ENCODE measurements at places on chromosomes 3 and 15.

DNA sequence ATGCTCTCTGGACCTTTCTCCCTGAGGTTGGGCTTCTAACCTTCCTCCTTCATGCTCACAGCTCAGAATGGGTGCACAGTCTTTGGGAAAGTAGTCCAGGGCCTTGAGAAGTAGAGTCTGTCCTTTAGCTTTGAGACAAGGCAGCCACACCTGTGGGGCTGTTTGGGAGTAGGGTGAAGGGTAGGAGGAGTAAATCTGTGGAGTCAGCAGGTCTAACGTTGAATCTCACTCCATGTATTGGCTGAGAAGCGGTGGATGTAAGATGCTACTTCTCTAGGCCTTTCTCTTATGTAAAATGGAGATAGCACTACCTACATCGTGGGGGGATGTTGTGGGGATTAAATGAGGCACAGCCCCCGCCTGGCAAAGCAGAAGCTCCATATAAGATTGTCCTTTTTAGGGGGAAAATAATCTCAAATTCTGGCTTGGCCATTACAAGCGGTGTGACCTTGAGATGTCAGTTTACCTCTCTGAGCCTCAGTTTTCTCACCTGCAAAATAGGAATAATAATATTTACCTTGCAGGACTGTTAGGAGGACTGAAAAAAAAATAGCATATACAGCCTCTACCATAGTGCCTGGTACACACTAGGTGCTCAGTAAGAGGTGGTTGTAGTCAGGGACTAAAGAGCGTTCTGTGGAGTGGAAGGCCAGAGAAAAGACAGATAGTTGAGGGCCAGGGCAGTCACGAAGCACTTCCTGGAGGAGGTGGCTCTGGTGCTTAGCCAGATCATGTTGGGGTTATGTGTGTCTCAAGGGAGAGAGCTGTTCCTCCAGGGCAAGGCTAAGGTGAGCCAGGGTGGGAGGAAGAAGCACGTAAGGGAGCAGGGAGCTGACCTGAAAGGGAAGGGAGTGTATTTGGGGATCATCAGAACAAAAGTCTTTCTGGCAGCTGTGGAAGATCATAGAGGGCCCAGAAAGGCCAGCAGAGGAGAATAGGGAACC is 82.8 kb upstream of the MRPS22 start:
- no peak for DNase-seq

GRCh38 chr15:96234109-96234892 is 96.2 kb upstream of the NR2F2 start:
- DNase-seq = no peak

- DNase-seq = no peak
Observed at GRCh38 chr15:40754574-40754882, 526 bp downstream of the RMDN3 start.

- DNase-seq = no peak
Observed at GRCh38 chr3:66819993-66820501, 178.1 kb upstream of the KBTBD8 start.

GRCh38 chr15:57643826-57644225 is 52.1 kb downstream of the MYZAP start:
- DNase-seq = no peak

DNA sequence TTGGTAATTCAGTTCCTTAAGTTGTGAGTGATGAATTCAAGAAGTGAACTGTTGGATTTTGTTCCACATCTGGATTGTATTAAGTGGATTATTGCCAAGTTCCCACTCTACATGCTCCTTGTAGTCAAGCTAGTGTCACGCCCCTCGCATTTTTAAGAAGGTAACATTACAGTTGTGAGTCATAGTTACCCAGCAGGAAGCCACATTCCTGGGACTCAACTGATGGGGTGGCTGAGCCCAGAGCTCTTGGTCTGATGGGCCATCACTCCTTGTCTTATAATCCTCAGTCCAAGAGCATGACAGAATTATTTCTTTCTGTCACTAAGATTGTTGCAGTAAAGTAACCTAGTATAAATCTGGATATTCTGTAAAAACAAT is 102.7 kb downstream of the PTPRG start:
- no peak for DNase-seq

DNA sequence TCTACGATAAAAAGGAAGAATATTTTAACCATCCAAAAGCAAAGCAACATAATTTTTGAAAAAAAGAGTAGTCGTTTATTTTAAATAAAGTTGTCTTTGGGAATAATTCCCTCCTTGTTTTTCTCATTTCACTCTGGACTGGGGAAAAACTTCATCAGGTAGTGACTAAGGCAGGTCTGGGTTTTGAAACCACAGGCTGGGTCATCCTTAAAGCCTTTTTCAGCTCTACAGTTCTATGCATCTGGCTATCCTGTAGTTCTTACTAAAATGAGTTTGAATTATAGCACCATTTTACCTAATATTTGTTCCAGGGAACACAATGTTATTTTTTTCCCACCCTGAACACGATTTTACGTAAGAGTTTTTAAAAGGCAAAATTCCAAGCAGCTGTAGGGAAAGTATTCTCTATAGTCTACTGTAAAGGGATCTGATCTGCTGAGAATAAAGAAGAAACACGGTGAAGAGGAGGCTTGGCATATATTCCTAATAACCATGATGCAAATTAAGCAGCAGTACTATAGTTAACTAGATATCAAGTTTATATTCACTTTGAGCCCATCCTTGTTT is 107.7 kb downstream of the OSBPL10 start:
- no peak for DNase-seq

DNA sequence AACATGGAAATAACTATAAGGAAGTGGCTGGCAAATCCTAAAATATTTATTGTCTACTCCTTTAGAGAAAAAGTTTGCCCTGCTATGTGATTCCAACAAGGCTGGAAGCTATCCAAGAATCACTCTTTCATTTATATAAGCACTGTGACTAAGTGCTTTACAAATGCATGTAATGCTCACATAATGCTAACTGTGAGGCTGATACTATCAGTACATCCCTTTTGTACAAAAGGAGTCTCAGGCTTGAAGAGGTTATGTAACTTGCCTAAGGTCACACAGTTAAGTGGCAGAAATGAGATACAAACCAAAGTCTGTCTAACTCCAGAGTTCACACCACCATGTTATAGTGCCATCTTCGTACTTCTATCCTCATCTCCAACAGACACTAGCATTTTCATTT is 17.0 kb downstream of the TOPBP1 start:
- no peak for DNase-seq

DNA sequence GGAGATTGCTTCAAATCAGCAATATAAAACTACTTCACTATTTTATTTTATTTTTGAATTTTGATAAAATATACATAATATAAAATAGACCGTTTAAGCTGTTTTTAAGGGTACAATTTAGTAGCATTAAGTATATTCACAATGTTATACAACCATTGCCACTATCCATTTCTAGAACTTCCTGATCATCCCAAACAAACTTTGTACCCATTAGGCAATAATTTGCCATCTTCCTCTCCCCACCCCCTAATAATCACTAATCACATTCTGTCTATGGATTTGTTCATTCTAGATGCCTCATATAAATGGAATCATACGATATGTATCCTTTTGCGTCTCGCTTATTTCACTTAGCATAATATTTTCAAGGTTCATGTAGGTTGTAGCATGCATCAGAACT is 28.9 kb downstream of the FANCD2 start:
- no peak for DNase-seq

- DNase-seq = no peak
Observed at GRCh38 chr3:77935418-77935817, 895.5 kb downstream of the ROBO2 start.

DNA sequence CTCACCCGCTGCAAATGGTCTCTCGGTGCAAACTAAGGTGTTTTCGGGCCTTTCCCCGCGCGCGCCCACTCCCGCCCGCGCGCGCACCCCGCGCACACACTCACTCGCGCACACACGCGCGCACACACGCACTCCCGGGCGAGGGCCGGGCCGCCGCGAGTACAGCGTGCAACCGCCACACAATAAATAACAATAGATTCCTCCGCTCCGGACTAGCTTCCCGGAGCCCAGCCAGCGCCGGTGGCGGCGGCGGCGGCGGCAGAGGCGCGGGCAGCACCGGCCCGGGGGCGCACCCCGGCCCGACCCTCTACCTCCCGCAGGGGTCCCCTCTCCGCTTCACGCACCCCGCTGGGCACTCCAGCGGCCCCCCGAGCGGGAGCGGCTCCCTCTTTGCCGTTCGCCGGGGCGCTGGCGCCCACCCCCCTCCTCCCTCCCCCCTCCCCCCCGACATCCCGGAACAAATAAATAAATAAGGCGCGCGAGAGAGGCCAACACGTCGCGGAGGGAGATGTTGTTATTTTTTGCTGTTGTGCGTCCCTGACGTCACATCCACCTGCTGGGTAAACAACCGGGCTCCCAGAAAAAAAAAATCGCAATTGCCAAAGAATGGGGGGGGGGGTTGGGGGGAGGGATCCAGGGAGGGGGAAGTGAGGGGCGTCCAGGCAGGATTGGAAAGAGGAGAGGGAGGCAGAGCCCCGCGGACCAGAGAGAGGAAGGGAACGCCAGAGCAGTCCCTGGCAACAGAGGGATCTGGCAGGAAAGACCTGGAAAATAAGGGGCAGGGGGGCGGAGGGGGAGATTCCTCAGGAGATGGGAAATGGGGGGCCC is at the start of gene FOXP1:
FOXP1 (minus strand) TSS at position 163 of the 828 bp plus-strand sequence. CDS start 385,347 bp downstream, outside the sequence.
- DNase-seq = peak; percentile 37

GRCh38 chr3:114584734-114585371 is 291.0 kb downstream of the TIGIT start:
- no peak for DNase-seq

- no peak for DNase-seq
Observed at GRCh38 chr15:55742498-55742926, 440 bp downstream of the PRTG start.

GRCh38 chr3:115857518-115858136 is 234.3 kb downstream of the GAP43 start:
- no peak for DNase-seq

DNA sequence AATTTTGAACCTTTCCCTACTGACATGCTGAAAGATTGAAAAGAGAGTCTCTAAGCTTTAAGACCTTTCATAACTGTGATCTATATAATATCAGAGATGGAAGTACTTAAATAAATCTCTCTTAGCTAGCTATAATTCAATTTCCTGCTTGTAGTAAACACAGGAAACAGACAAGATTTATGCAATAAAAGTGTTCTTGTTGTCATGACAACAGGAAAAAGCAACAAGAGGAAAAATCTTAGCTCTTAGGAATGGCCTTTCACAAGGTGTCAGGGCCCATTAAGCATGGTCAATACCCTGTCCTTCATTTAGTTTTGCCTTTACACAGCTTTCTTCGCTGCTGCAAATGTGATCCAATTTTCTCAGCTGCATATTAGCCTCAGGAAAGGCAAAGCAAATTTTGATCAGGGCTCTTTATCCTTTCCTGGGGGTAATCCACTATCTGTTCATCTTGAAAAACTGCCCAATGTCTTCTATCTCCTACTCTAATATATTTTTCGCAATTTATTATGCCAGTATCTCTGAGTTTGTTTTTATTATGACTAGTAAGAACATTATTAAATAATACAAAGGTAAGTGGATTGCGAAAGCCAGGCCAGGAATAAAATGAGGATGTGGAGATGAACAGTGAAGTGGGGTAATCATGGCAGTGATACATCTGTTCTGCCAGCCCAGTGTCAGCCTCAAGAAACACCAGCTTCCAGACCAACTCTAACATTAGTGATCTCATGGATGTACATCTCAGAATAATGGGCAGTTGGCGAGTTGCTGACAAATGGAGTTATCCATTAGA is 28.7 kb downstream of the SIDT1 start:
- DNase-seq = no peak

- peak; percentile 29 for DNase-seq
Observed at GRCh38 chr3:147934451-147935180, 525.5 kb downstream of the ZIC1 start.

DNA sequence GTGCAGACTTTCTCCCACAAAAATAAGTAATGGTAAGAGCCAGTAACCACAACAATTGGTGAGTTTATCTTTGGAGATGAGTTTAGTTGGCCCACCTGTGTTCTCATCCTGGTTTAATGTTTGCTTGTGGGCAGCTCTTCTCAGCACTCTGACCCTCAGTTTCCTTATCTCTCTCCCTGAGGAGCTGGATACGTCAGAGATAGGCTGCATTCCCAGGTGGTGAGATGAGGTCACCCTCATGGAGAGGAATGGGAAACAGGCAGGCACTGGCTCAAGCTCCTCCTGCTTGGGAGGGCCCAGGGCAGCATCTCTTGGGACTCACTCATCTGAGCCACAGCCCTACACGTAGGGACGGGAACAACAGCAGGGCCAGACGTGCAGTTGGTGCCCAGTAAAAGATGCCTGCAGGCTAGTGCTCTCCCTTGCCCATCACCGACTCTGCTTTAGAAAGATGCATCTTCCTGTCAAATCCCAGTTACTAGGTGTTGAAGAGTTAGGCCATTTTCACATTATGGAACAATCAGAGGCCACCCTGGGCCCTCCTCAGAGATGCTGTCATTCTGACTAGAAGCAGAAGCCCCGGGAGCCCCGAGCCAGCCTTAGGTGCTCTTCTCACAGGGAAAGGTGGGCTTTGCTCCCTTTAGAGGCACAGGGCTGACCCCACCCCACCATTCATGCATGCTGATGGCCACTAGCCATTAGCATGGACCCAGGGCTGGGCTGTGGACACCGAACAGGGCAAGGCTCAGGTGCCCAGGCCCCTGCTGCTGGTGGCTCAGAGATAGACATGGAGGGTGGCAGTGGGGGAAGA is 59.7 kb downstream of the GRIP2 start:
- no peak for DNase-seq

DNA sequence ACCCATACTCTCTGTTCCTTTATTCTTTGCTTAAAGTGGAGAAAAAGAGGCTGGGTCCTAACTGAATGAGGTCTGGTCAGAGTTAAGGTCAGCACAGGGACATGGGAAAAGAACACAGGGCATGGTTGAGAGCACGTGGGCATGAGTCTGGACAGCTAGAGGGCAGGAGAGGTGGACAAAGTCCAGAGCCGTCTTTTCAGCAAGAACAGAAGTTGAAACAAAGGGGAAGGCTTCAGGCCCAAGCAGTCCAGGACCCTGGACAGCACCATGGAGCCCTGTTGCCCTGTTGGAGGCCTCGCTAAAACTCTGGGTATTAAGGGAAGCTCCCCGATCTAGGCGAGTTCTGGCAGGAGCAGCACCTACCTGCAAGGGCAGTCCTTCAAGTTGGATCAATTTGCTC is 50.7 kb downstream of the XYLB start:
- DNase-seq = no peak

GRCh38 chr15:69165637-69166025 is 5.2 kb downstream of the GLCE start:
- no peak for DNase-seq

Measured in NCI-H510A treated with DMSO at 0.1 percent for 48 hours (cell line).